ENCODE measurements at places on chromosomes 4 and X.
A peak's percentile ranks its signal among the peaks of the same experiment; 100 is the strongest.

GRCh38 chrX:17027931-17028330 is 81.5 kb downstream of the REPS2 start:
- no peak for DNase-seq

GRCh38 chr4:56626963-56627362 is 54.1 kb downstream of the HOPX start:
- no peak for DNase-seq

GRCh38 chr4:169167957-169168858 is 102.5 kb downstream of the SH3RF1 start:
- no peak for DNase-seq

DNA sequence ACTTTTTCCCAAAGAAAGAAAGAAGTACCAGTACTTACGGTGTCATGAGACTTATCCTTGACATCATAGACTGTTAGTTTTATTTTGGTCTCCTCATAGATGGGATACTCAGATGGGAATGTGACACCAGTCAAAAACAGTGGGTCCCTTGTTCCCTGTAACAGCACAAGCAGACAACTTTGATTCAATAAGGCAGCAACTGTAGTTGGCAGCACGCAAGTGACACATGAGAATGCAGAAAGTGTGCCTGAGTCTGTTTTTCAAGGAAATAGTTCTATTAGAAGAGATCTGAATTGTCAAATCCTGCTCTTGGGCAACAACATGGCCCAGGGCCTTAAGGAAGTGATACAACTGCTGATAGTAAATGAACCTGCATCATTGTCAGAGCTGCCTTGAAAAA is 443.2 kb downstream of the INPP4B start:
- peak; percentile 65 for DNase-seq

GRCh38 chr4:7924163-7924562 is 15.5 kb downstream of the AFAP1 start:
- no peak for DNase-seq

DNA sequence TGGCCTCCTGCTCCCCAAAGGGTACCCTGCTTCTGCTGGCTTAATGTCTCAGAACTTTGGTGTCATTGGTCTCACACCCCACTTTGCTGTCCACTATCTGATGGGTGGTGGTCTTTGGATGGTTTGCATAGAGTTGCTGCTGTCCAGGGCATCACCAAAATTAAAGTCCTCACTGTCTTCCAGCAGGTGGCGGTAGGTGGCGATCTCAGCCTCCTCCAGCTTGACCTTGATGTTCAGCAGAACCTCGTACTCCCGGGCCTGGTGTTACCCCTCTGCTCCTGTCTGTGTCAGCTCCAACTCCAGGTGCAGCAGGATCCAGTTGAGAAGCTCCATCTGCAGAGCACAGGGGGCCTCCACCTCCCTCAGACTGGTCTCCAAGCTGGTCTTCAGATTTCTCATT is 1169.5 kb upstream of the PABPC4L start:
- no peak for DNase-seq

- DNase-seq = peak; percentile 52
These were observed 1.1 kb upstream of the RAB40A start for GRCh38 chrX:103520386-103520785.

DNA sequence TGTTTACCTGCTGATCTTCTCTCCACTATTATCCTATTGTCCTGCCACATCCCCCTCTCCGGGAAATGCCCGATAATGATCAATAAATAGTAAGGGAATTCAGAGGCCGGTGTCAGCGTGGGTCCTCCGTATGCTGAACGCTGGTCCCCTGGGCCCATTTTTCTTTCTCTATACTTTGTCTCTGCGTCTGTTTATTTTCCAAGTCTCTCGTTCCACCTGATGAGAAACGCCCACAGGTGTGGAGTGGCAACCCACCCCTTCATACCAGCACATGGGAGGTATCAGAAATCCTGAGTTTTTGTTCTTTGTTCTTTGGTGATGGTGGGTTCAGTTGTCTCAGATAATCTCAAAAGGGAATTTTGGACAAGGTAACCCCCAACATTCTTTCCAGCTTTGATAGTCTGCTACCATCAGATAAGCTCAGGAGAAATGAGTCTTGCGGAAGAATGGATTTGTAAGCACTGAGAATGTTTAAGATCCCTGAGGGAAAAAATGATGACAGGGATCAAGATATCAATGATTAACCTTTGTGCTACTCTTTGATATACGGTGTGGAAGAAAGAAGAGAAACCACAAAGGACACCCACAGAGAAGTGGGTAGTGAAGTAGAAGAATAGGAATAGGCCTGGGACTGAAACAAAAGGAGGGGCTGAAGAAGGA is 117.9 kb downstream of the CEP44 start:
- no peak for DNase-seq

DNA sequence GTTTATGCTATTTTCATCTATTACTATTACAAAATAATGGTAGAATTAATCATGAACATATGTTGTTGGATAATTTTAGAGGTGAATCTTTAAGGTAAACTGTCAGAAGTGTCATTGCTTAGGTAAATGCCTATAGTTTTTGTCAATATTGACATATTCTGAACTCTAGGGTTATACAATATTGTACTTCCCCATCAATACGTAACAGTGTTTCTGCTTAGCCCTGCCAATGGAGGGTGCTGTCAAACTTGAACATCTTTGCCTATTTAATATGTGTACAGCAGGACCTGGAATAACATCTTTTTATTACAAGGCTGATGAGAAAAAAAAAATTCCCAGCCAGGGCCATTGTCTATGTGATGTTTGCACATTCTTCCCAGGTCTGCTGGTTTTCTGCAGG is 40.8 kb downstream of the ARHGAP24 start:
- no peak for DNase-seq

- DNase-seq = peak; percentile 53
These were observed 191.0 kb downstream of the SLC7A11 start for GRCh38 chr4:138051157-138051556.

GRCh38 chr4:173498023-173498422 is 32.0 kb downstream of the HAND2 start:
- DNase-seq = no peak

DNA sequence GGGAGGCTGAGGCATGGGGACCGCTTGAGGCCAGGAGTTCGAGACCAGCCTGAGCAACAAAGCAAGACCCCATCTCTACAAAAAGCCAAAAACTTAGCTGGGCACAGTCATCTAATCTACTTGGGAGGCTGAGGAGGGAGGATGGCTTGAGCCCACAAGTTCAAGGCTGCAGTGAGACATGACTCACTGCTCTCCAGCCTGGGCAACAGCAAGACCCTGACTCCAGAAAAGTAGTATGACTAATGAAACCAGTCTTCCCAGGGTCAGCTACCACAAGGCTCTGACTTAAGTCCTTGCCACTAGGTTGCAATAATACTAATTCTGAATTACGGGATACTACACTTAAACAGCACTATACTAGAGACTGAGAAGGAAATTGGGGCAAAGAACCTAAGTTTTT is 33.1 kb downstream of the ERVMER34-1 start:
- DNase-seq = no peak

DNA sequence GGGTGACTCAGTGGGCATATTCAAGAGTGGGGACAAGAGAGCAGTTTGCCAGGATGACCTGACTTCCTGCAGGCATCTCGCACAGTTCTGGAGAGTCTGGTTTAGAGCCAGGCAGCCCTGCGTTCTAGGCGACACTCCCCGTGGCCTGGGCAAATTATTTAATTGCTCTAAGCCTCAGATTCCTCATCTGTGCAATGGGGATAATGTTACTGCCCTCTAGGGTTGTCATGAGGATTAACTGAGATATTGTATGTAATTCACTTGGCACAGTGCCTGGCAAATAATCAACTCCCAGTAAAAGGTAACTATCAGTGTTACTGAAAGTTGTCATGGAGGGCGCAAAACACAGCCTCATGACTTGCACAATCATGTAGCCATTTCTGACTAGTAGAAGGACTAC is 48.8 kb upstream of the PITX2 start:
- no peak for DNase-seq

GRCh38 chrX:130841776-130842175 is 61.2 kb downstream of the ENOX2 start:
- no peak for DNase-seq

DNA sequence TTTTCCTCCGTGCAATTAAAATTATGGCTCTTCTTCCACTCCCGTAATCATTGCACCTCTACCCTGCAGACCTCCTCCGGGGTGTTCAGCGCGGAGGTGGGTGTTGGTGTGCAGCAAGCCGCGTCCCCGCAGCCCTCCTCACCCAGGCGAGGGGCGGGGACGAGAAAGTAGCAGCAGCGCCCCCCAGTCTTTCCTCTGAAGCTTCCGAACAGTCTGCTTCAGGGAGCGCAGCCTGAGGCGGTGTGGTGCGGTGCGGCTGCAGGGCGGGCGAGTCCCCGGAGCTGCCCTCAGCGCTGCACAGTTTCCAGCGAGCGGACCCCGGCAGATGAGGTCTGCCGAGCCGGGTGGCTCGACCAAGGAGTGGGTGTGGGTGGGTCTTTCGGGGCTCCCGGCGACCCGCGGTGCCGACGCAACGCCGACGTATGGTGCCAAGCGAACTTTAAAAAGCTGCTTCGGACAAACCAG is at the start of gene FRAS1:
FRAS1 (plus strand) TSS at position 189 of the 465 bp plus-strand sequence. CDS start 687 bp downstream, outside the sequence.
- DNase-seq = peak; percentile 10

DNA sequence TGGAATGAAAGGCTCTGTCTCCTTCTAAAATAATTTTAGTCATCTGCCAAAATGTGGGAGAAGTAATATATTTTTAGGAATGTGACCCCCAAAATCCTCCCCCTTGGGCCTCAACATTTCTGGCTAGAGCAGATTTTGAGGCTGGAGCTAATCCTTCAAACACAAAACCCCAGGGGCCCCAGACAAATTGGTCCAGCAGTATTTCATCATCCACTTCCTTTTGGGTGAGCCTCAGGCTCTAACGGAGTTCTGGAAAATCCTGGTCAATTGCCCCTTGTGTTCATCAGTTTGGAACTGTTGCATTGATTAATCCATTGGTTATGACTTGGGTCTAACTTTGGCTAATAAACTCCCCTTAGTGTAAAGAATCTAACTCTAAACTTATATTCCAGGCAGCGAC is 67.4 kb upstream of the PCDH19 start:
- no peak for DNase-seq

GRCh38 chrX:153370293-153371055 is 30.7 kb downstream of the PNMA6E start:
- DNase-seq = no peak

DNA sequence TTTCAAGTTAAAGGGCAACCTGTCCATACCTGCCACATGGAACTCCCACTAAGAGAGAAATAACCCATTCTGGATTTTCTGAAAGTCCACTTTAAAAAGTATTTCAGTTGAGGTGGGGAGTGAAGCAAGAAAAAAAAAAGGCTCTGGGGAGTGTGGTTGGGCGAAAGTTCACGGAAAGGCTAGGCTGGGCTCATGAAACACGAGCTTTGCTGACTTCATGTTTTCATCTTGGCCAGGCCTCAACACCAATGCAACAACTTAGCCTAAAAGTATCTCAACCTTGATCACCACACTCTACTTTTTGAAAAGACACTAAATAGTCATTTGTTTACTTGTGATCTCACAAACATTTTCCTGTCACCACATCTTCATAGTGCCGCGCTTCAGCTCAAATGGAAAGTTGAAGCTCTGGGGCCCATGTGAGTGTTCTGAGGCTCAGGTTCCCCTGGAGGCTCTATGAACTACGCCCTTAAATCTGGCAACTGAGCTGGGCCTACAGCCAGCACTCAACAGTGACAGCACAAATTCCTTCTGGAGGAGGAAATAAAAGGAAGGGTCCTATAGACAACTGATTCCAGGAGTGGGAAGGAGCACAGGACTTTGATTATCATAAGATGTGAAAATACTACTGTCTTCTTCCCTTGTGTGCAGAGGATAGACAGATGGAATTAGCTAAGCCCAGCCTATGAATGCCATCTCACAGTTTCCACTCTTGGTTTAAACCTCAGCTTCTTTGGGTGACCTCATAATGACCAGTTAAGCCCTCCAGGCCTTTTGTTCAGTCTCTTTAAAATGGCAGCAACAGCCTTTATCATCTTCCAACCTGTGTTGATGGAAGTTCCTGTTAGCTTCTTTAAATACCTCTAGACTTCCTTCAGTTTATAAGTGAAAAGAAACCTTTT is 5.1 kb downstream of the CD40LG start:
- DNase-seq = no peak

DNA sequence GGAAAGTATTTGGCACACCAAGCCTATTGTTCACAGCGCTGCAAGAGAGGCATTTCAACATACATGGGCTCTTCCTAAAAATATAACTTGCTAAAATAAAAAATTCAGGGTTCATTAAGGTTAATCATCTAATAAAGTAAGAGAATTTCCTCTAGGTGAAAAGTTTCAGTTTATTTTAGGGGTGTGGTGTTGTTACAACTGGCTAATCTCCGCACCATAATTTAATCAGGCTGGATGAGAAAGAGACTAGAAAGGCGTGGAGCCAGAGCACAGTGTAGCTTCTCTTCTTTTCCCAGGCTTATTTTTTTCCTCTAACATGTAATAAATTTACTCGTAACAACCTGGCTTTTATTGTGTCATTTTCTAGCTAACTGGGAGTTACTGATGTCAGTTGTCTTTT is 47.9 kb downstream of the FHL1 start:
- DNase-seq = no peak

DNA sequence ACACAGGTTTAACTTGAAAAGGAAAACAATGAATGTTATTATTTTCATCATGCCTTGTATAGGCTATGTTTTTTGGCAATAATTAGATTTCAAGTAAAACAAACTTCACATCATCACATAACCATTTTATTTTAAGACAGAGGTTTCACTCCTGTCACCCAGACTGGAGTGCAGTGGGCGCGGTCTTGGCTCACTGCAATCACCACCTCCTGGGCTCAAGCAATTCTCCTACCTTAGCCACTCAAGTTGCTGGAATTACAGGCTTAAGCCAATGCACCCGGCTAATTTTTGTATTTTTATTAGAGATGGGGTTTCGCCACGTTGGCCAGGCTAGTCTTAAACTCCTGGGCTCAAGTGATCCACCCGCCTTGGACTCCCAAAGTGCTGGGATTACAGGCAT is 658.6 kb upstream of the ATOH1 start:
- no peak for DNase-seq

DNA sequence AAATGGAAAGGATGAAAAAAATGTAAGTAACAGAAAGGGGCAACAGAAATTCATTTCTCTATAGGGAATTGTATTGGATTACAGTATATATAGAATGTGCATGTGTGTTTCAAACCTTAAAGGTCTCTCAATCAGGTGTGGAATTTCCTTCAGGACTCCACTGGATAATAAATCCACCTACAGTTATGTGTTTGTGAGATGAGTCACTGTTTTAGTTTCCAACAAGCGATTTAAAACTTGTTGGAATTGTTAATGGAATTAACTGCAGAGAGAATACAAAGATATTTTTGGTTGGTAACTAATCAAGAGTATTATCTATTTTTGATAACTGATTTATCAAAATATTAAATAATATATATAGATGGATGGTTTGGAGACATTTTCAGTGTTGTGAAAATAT is 32.8 kb downstream of the CEP44 start:
- DNase-seq = no peak

DNA sequence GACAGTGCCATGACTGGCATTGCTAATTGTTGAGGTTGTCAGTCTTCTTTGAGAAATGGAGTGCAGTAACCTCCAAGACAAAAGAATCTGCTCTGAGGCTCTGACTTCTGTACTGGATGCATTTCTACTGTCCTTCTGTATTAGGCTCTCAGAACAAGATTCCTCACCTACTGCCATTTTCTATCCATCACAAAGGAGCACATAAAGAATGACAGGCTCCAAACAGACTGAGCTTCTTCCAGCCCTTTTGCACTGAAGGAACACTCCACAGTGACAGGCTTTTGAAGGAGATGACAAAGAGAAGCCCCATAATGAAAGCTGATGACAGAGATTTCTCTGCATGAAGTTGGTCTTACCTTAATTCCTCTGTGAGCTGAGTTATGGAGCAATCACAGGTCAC is 162.2 kb downstream of the PCDH19 start:
- no peak for DNase-seq

Data from AG10803 (cell line).